B cell (primary cell): ENCODE measurements at places on chromosomes 4 and X. TPM values are rescaled to one million over a fixed set of nuclear protein-coding genes. Genes with fewer than 3 reads are reported as not detected.
A peak's percentile ranks its signal among the peaks of the same experiment; 100 is the strongest.

DNA sequence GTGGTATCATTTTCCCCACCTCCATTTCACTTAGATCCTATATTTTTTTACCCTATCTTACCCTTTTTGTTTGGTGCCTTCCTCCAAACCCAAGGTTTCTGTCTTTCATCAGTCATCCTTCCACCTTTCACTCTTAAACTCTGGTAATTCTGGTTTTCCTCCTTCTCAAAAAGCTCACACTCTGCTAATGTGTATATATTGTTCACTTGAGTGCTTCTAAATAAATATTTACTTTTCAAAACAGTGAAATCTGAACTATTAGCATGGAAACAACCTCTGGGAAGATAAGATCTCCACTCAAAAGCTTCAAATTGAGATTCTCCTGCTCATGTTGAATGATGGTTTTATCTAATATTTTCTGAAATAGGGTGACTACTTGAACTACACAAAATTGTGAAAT lies 21.5 kb downstream of the XIAP start:
- peaks cover 14% of the 10 kb centered on the region for H3K4me1 ChIP-seq
- H3K4me3 ChIP-seq = no peak overlapping the region
- no peaks in the 10 kb centered on the region for H3K36me3 ChIP-seq
- DNase-seq = no peak

The DCHS2 gene
- 0.06 and 0.16 TPM in 2 replicates for polyA plus RNA-seq

GRCh38 chr4:138673053-138673452 lies 342.5 kb upstream of the NOCT start:
- H3K4me3 ChIP-seq = no peak overlapping the region
- H3K36me3 ChIP-seq = no peaks in the 10 kb centered on the region
- H3K4me1 ChIP-seq = no peaks in the 10 kb centered on the region
- no peaks in the 10 kb centered on the region for H3K27me3 ChIP-seq

The SLC10A6 gene
- 0.09 TPM in 1 of 2 replicates, not detected in the other for polyA plus RNA-seq

The SPANXN3 gene
- not detected in 2 replicates for polyA plus RNA-seq

- H3K4me1 ChIP-seq = no peaks in the 10 kb centered on the region
- no peak overlapping the region for H3K4me3 ChIP-seq
- peaks cover 9% of the 10 kb centered on the region for H3K27me3 ChIP-seq
- no peaks in the 10 kb centered on the region for H3K36me3 ChIP-seq
Observed at GRCh38 chr4:113971706-113972360, 7.6 kb downstream of the ARSJ start.

DNA sequence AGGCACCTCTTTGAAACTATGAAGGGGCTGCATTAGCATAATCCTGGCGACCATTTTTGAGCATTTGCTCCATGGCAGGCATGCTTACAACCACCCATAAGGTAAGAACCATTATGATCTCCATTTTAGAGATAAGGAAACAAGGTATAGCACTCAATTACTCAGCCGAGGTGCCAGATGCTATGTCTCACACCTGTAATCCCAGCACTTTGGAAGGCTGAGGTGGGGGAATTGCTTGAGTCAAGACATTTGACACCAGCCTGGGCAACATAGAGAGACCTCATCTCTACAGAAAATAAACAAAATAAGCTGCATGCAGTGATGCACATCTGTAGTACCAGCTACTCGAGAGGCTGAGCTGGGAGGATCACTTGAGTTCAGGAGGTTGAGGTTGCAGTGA lies 43.6 kb downstream of the TIGD4 start:
- no peaks in the 10 kb centered on the region for H3K36me3 ChIP-seq
- no peak for DNase-seq
- H3K4me3 ChIP-seq = no peak overlapping the region
- H3K27me3 ChIP-seq = no peaks in the 10 kb centered on the region
- H3K4me1 ChIP-seq = peaks cover 12% of the 10 kb centered on the region

- H3K4me1 ChIP-seq = no peaks in the 10 kb centered on the region
- no peak overlapping the region for H3K4me3 ChIP-seq
- no peak for DNase-seq
- H3K27ac ChIP-seq = no peak overlapping the region
- no peaks in the 10 kb centered on the region for H3K27me3 ChIP-seq
- H3K36me3 ChIP-seq = no peaks in the 10 kb centered on the region
Observed at GRCh38 chr4:115770046-115770543, 656.7 kb upstream of the NDST4 start.

GRCh38 chr4:20264688-20265087 lies 13.0 kb downstream of the SLIT2 start:
- DNase-seq = no peak
- no peak overlapping the region for H3K4me3 ChIP-seq
- no peaks in the 10 kb centered on the region for H3K4me1 ChIP-seq
- H3K36me3 ChIP-seq = no peaks in the 10 kb centered on the region
- no peak overlapping the region for H3K27ac ChIP-seq

DNA sequence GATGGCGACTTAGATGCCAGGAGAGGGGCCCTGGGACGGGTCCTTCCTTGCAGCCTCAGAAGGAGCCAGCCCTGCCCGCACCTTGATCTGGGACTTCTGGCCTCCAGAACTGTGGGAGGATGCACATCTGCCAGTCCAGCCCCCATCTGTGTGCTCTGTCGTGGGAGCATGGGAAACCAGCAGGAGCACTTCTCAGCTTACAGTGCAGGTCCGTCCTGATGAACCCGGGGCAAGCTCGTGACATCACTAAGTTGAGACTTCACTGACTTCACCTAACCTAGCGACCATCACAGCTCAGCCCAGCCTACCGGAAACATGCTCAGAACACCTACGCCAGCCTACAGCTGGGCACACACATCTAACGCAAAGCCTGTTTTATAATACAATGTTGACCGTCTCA lies 38.1 kb downstream of the ABLIM2 start:
- no peak overlapping the region for H3K27ac ChIP-seq
- no peaks in the 10 kb centered on the region for H3K36me3 ChIP-seq
- H3K4me3 ChIP-seq = no peak overlapping the region
- H3K4me1 ChIP-seq = no peaks in the 10 kb centered on the region

DNA sequence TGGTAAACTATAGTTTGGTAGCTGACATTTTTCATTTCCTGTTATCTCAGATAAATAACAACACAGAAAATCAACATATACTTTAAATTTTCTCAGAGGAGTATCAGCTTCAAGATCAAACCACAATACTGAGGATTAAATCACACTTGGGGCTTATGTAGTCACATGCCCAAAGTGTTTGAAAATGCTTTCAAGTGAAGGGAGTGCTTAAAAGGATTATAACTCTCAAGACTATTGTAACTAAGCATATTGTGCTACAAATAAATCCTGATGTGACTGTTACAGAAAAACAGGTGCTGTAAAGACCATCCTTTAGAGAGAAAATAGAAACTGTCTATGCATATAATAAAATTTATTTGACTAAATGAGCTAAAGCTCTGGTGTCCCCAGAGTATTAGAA lies 887.6 kb downstream of the ADGRL3 start:
- H3K27me3 ChIP-seq = no peaks in the 10 kb centered on the region
- no peaks in the 10 kb centered on the region for H3K36me3 ChIP-seq
- no peak overlapping the region for H3K27ac ChIP-seq

GRCh38 chr4:138689593-138689992 lies 326.0 kb upstream of the NOCT start:
- H3K27ac ChIP-seq = no peak overlapping the region
- H3K4me3 ChIP-seq = no peak overlapping the region

GRCh38 chr4:8410066-8410625 lies 30.4 kb downstream of the ACOX3 start:
- peaks cover 42% of the 10 kb centered on the region for H3K36me3 ChIP-seq
- peaks cover 6% of the 10 kb centered on the region for H3K4me1 ChIP-seq
- no peak for DNase-seq

DNA sequence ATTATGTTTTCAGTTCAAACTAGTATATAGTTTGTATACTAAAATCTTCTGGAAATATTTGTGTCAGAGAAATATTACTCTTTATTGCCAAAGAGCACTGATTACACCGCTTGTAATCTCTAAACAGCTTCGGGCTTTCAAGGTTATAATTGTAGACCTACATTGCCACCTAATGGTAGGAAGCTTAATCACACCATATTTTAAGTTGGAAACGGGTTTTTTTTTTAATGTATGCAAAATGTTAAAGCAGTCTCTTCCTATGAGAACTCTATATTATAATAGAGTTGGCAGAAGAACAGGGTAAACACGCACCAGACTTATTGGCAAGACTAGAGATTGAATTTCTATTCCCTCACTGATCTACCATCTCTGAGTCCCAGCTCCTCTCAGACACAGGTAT lies 19.5 kb upstream of the NFXL1 start:
- no peak overlapping the region for H3K4me3 ChIP-seq
- H3K4me1 ChIP-seq = no peaks in the 10 kb centered on the region
- peak; percentile 66 for DNase-seq
- no peak overlapping the region for H3K27ac ChIP-seq
- no peaks in the 10 kb centered on the region for H3K27me3 ChIP-seq

DNA sequence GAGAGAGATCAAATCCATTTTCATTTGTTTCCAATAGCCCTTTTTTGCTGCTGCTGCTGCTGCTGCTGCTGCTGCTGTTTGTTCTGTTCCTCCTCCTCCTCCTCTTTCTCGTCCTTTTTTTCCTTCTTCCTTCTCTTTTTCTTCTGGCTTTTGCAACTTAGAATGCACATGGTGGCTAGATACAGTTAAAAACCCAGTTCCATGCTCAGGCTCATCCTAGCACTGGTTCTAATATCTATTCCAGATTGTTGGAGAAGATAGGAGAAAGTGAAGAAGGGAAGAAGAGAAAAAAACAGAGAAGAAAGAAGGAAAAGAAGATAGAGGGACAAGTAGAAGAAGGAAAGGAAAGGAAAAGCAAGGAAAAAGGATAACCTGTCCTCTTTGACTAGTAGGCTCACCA lies 39.7 kb downstream of the VSIG4 start:
- peaks cover 63% of the 10 kb centered on the region for H3K4me1 ChIP-seq
- H3K27ac ChIP-seq = no peak overlapping the region
- no peaks in the 10 kb centered on the region for H3K27me3 ChIP-seq
- no peak for DNase-seq

- H3K4me1 ChIP-seq = no peaks in the 10 kb centered on the region
- no peak overlapping the region for H3K4me3 ChIP-seq
- peaks cover 6% of the 10 kb centered on the region for H3K36me3 ChIP-seq
- no peaks in the 10 kb centered on the region for H3K27me3 ChIP-seq
- peak; percentile 51 for DNase-seq
Observed at GRCh38 chr4:87353592-87353991, 30.9 kb upstream of the HSD17B13 start.

The MAGEA12 gene
- not detected in 2 replicates for polyA plus RNA-seq

The PJA1 gene
- polyA plus RNA-seq = 17.7 and 26.4 TPM in 2 replicates

- H3K27me3 ChIP-seq = no peaks in the 10 kb centered on the region
- H3K36me3 ChIP-seq = no peaks in the 10 kb centered on the region
- H3K4me1 ChIP-seq = no peaks in the 10 kb centered on the region
Observed at GRCh38 chrX:77174680-77175519, 272.3 kb upstream of the FGF16 start.

- H3K4me1 ChIP-seq = no peaks in the 10 kb centered on the region
- no peak overlapping the region for H3K27ac ChIP-seq
- H3K27me3 ChIP-seq = no peaks in the 10 kb centered on the region
- no peak for DNase-seq
Observed at GRCh38 chrX:6225911-6226595, 2.6 kb downstream of the NLGN4X start.

DNA sequence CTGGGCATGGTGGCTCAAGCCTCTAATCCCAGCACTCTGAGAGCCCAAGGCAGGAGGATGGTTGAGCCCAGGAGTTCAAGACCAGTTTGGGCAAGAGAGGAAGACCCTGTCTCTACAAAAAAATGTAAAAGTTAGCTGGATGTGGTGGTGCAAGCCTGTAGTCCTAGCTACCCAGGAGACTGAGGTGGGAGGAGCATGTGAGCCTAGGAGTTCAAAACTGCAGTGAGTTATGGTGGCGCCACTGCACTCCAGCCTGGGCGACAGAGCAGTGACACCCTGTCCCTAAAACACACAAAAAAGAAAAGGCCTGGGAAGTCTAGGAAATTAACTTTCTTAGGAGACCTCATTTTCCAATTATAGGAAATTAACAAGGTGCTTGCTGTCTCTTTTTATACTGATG lies 76.8 kb downstream of the JAKMIP1 start:
- DNase-seq = no peak
- H3K27ac ChIP-seq = no peak overlapping the region
- H3K36me3 ChIP-seq = no peaks in the 10 kb centered on the region
- no peaks in the 10 kb centered on the region for H3K27me3 ChIP-seq

- H3K27me3 ChIP-seq = no peaks in the 10 kb centered on the region
- no peak overlapping the region for H3K4me3 ChIP-seq
- no peak overlapping the region for H3K27ac ChIP-seq
- H3K36me3 ChIP-seq = no peaks in the 10 kb centered on the region
Observed at GRCh38 chr4:6746721-6747293, 30.8 kb downstream of the BLOC1S4 start.
